Sigmoid colon (tissue), 7 donors: ENCODE measurements at places on chromosomes 16 and 17. TPM values are rescaled to one million over a fixed set of nuclear protein-coding genes. Genes with fewer than 3 reads are reported as not detected.

CSH1 gene
- total RNA-seq = not detected

TNFRSF13B gene
- not detected for total RNA-seq

- no peak overlapping the region for H3K27ac ChIP-seq
- H3K27me3 ChIP-seq = no peaks in the 10 kb centered on the region
- H3K4me1 ChIP-seq = no peaks in the 10 kb centered on the region
- H3K36me3 ChIP-seq = no peaks in the 10 kb centered on the region
Measured at GRCh38 chr17:65163990-65164495, 26.9 kb downstream of the RGS9 start.

GRCh38 chr16:68782198-68783174, 45.4 kb downstream of the CDH1 start:
- no peaks in the 10 kb centered on the region for H3K36me3 ChIP-seq
- no peaks in the 10 kb centered on the region for H3K27me3 ChIP-seq
- DNase-seq = no peak
- H3K4me3 ChIP-seq = no peak overlapping the region

DNA sequence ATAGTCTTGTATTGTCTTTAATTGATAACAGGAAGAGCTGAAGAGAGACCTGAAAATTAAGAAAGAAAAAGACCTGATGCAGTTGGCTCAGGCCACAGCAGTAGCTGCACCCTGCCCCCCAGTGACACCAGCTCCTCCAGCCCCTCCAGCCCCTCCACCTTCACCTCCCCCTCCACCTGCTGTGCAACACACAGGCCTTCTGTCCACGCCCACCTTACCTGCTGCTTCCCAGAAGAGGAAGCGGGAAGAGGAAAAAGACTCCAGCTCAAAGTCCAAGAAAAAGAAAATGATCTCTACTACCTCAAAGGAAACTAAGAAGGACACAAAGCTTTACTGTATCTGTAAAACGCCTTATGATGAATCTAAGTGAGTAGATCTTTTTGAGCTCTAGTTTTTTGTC, 36.8 kb downstream of the C17orf58 start:
- DNase-seq = no peak
- no peaks in the 10 kb centered on the region for H3K27me3 ChIP-seq
- H3K36me3 ChIP-seq = no peaks in the 10 kb centered on the region
- H3K27ac ChIP-seq = no peak overlapping the region

DNA sequence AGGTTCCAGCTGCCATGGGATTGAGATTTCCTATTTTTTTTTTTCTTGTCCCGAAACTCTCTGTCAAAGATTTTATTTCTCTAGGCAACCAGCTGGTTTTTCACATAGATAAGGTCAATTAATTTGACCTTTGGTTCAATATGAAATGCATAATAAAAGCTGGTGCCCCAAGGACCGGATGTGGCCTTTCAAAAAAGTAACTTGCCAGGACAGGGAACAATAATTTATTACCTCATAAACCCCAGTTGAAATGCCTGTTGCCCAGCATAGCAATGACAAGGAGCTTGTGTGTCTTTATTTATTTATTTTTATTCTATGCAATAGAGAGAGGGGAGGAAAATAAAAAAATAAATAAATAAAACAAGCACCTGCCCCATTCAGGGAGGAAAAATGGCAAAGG, 472.7 kb downstream of the KCNJ2 start:
- H3K27me3 ChIP-seq = no peaks in the 10 kb centered on the region
- DNase-seq = no peak
- no peak overlapping the region for H3K4me3 ChIP-seq
- no peak overlapping the region for H3K27ac ChIP-seq
- no peaks in the 10 kb centered on the region for H3K36me3 ChIP-seq
- H3K4me1 ChIP-seq = no peaks in the 10 kb centered on the region

GRCh38 chr16:49643429-49644144, 212.3 kb downstream of the ZNF423 start:
- DNase-seq = no peak
- H3K4me1 ChIP-seq = no peaks in the 10 kb centered on the region

GRCh38 chr17:41324180-41325075, 8.9 kb upstream of the KRTAP17-1 start:
- H3K4me3 ChIP-seq = no peak overlapping the region
- no peaks in the 10 kb centered on the region for H3K36me3 ChIP-seq
- H3K27me3 ChIP-seq = no peaks in the 10 kb centered on the region
- no peak for DNase-seq
- no peaks in the 10 kb centered on the region for H3K4me1 ChIP-seq
- H3K27ac ChIP-seq = no peak overlapping the region

DNA sequence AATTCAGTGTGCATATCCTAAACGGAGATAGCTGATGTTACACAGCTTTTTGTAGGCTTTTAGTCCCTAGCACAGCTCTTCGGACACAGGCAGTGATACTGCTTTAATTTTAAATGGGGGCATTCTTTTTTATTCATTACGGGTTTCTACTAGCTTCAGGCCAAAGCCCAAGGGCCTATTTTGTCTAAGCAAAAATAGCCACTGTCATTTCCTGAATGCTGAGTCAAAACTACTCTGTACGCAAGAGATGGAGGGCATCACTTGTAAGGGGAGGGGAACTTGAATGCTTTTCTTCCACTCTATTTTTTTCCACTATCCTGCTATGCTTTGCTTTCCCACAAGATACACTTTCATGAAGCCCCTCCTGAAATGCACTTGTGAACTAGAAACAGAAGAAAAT, 360.7 kb downstream of the PMP22 start:
- no peak overlapping the region for H3K27ac ChIP-seq
- no peaks in the 10 kb centered on the region for H3K27me3 ChIP-seq
- no peak for DNase-seq

- no peak overlapping the region for H3K27ac ChIP-seq
- H3K4me3 ChIP-seq = no peak overlapping the region
- H3K27me3 ChIP-seq = no peaks in the 10 kb centered on the region
- peaks cover 42% of the 10 kb centered on the region for H3K36me3 ChIP-seq
- peaks cover 76% of the 10 kb centered on the region for H3K4me1 ChIP-seq
Measured at GRCh38 chr17:82244413-82245133, 15.7 kb downstream of the SLC16A3 start.

DNA sequence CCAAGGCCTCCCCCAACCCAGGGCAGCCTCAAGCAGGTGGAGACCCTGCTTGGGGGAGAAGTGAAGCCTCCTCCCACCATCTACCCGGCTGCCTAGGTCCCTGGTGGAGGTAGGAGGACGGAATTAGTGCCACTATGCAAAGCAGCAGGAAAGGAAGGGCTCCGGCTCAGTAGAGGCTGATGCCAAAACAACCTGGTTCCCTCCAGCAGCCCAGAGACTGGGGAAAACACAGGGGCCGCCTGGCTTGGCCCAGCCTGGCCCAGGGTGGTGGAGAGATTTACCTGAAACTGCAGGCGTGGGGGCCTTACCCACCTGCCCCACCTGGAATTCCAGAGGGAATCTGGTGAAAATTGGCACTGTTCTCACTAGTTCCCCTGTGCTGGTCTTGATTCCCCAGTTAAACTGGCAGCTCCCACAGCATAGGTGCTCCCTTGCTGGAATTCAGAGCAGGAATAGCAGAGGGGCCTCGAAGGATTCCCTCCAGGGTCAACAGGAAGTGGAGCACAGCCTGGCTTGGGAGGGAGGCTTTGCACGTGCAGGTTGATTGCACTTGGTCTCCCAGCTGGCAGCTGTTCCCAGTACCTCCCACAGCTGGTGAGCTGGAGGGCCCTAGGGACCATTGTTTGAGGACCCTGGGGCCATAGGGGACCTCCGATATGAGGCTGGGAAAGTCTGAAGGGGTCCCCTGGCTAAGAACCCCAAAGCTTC, 4.5 kb downstream of the CD79B start:
- H3K27me3 ChIP-seq = no peaks in the 10 kb centered on the region
- H3K4me1 ChIP-seq = no peaks in the 10 kb centered on the region
- no peak overlapping the region for H3K27ac ChIP-seq
- DNase-seq = no peak
- no peak overlapping the region for H3K4me3 ChIP-seq
- no peaks in the 10 kb centered on the region for H3K36me3 ChIP-seq

DNA sequence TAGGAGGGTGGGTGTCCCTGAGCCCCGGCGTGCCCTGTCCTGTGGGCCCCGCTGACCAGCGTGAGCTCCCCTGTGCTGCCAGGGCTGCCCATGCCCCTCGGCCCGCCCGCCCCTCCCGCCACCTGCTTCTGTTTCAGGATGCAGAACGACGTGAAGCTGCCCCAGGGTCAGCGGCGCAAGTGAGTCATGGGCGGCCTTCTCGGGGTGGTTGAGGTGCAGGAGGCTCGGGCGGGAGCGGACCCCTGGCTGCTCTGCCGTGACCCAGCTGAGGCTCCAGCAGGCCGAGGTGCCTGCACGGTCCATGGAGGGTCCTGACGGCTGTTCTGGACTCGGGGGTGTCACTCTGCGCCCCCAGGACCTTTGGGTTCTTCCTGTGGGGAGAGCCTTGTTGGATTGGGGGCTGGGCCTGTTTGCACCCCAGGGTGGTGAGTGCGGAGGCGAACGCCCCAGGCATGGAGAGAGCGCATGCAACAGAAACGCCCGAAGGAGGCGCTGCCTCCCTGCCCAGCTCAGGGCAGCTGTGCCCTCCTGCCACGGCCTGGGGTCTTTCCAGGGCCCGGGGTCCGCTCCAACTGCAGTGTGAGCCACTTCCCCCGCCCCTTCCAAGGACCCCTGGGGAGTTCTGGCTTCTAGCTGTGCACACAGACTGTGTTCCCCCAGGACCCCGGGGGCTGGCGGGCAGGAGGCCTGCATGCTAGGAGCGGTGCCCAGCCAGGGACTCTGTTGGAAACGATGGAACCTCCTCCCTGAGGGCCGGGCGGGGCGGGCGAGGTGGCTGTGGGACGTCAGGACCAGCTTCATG, 4.0 kb downstream of the SLC25A10 start:
- no peak for DNase-seq
- no peak overlapping the region for H3K27ac ChIP-seq
- no peaks in the 10 kb centered on the region for H3K36me3 ChIP-seq
- H3K27me3 ChIP-seq = peaks cover 2% of the 10 kb centered on the region

DNA sequence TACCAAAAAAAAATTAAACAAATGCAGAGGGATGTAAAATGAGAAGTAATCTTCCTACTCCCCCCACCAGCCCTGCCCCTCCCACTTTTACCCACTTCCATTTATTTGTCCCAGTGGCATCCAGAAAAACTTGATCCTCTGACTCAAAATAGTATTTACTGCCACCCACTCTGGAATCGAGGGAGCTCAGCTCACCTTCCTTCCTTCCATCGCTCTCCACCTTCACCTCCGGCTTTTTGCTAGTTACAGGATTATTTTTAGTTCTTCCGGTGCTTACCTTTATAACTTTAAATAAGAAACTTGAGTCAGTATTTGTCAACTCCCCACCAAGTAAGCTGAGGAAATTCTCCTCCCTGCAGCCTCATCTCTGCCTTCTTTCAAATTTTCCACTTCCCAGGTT, 94.9 kb downstream of the AMFR start:
- no peaks in the 10 kb centered on the region for H3K27me3 ChIP-seq
- no peaks in the 10 kb centered on the region for H3K4me1 ChIP-seq
- H3K4me3 ChIP-seq = no peak overlapping the region
- no peak for DNase-seq

DNA sequence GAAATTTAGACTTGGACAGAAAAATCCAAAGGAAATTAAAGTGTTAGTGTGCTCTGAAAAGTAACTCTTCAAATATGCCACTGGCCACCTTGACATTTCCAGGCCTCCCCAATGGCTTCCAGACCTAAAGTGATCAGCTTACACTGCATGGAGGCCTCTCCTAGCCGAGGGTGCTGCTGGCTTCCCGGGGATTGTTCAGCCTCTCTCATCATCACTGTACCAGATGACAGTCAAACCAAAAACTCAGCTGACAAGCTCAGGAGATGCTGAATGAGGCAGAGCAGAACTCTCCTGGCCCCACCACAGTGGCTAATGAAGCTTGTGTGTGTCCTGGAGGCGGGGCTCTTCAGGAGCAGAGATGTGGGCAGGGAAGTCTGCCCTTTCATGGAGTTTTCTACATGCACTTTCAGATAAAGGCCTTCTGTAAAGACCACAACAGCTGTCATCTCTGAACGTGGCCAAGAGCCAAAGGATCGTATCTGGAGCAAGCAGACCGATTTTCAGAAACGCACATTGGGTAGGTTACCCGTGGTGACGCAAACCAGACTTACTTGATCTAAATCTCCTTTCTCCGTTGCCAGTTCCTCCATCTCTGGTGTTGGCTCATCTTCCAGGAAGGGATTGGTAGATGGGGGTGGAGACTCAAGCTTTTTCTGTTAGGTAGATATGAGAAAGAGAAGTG, 113.3 kb downstream of the VPS53 start:
- peaks cover 22% of the 10 kb centered on the region for H3K4me1 ChIP-seq
- H3K27me3 ChIP-seq = no peaks in the 10 kb centered on the region
- DNase-seq = peak; percentile 73
- peak overlapping the region; percentile 74 for H3K27ac ChIP-seq
- peaks cover 7% of the 10 kb centered on the region for H3K36me3 ChIP-seq

DNA sequence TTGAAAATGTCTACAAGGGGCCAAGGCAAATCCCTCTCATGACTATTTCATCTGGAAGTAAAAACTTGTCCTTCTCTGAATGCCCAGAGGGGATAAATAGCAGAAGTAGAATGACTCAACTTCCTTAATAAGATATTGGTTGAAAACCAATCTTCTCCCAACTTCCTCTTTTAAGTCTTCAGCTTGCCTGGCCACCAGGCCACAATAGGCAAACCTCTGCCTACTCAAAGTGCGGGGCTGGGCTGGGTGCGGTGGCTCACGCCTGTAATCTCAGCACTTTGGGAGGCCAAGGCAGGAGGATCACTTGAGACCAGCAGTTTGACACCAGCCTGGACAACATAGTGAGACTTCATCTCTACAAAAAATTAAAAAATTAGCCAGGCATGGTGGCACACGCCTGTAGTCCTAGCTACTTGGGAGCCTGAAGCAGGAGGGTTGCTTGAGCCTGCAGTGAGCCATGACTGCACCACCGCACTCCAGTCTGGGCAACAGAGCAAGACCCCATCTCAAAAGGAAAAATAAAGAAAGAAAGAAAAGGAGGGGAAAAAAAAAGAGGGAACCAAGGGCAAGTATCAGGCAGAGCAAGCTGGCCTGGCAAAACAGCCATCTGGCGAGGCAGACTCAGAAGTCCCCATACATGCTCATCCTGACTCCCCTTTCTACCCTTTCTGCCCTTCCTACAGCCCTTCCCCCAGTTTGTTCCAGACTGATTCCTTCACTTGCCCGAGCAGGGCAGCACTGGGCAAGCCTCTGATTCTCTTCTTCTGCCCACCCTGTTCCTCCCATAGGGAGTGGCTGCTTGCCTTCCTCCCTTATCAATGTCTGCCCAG, 20.6 kb downstream of the MAP3K14 start:
- H3K27ac ChIP-seq = peak overlapping the region; percentile 98
- DNase-seq = no peak
- H3K36me3 ChIP-seq = no peaks in the 10 kb centered on the region
- H3K27me3 ChIP-seq = no peaks in the 10 kb centered on the region
- H3K4me3 ChIP-seq = no peak overlapping the region
- H3K4me1 ChIP-seq = peaks cover 100% of the 10 kb centered on the region

DNA sequence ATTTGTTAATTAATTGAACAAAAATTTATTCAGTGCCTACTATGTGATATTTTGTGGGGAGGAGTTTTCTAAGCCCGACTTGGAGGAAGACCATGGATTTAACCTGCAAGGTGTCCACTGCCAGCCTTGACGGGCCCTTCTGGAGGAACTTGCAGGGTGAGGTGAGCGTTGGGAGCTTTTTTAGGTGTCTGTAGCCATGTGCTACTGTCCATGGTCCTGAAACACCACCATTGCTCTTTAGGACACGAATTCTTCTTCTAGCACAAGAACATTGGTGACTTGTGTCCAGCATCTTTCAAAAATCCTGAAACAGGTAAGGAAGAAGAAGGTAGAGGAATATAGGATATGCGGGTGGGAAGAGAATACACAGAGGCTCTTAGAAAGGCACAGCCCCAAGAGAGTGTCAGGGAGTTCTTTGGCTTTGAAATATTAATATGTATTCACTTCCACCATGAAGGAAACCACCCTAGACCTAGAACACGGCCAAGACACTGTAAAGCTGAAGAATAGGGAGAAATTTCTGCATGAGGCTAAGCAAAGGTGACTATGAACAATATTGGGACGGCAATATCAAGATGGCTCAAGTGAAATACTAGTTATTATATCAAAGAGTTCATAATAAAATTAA, 27.9 kb upstream of the OR4D1 start:
- no peaks in the 10 kb centered on the region for H3K27me3 ChIP-seq
- H3K4me3 ChIP-seq = no peak overlapping the region
- no peak overlapping the region for H3K27ac ChIP-seq
- DNase-seq = no peak
